Activated naive CD4-positive, alpha-beta T cell treated with anti-CD3 and anti-CD28 coated beads, Interleukin-2, amount 50 U/mL, for 72 hours (primary cell): ENCODE measurements at places on chromosomes 7 and 10. TPM values are rescaled to one million over a fixed set of nuclear protein-coding genes. Genes with fewer than 3 reads are reported as not detected.

- no peak for DNase-seq
Measured at GRCh38 chr7:24402655-24403054, 118.7 kb downstream of the NPY start.

DNA sequence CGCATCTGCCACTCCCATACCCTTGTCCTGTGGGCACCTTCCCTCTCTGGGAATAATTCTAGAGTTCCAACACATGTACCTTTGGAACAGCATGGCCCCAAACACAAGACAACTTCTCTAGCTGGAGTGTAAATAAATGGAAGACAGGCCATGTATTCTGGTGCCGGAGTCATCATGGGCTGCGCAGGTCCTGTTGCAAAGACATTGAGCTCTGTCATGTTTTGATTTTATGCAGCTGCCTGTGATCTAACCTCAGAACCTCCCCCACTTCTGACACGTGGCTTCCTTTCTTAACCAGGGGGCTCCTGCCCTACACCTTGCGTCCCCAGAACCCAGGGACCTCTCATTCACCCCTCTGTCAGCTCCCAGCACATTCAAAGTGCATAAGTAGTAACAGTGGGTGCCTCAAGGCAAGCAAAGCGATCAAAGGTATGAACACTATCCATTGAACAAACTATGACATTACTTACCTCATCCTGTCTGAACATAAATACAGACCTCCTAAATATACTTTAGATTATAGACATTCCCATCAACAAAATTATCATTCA is 219.9 kb downstream of the FGFR2 start:
- DNase-seq = no peak

DNA sequence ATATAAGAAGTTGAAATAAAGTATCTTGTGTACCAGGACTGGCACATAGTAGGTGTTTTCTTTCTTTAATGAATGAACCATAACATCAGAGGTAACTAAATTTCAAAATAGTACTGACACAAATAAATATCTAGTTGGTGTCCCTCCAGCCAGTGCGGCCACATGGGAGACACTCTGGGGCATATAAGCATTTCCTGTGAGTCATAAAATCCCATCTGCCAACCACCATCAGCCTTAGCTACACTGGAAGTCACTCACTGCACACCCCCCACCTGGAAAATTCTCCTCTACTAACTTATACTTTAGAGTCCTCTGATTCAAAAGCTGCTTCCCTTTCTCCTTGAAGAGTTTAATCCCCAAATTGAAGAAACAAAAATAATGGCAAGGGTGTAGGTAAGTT is 32.5 kb downstream of the DYDC1 start:
- no peak for DNase-seq

GRCh38 chr7:56291-56913 is 136.0 kb upstream of the FAM20C start:
- no peak for DNase-seq

GRCh38 chr10:96986200-96986856 is 154.2 kb downstream of the LCOR start:
- DNase-seq = no peak

GRCh38 chr7:3791327-3791726 is 490.3 kb downstream of the SDK1 start:
- DNase-seq = no peak

DNA sequence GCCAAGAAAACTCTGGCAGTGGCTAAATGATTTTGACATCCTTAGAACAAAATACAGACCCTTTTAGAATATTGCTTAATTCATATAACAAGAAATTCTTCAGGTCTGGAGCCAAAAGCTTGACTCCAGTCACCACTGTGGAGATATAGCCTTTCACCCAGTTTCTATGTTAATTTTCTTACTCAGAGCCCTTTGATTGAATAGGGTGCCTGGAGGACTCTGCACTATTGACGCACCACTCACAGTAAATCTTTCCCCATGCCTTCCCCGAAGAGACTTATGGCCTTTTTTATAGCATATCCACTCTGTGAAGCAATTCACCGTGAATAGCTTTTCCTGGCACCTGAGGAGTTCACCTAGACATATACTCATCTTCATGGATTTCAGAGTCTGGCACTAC is 613.8 kb downstream of the ZWINT start:
- DNase-seq = no peak

DNA sequence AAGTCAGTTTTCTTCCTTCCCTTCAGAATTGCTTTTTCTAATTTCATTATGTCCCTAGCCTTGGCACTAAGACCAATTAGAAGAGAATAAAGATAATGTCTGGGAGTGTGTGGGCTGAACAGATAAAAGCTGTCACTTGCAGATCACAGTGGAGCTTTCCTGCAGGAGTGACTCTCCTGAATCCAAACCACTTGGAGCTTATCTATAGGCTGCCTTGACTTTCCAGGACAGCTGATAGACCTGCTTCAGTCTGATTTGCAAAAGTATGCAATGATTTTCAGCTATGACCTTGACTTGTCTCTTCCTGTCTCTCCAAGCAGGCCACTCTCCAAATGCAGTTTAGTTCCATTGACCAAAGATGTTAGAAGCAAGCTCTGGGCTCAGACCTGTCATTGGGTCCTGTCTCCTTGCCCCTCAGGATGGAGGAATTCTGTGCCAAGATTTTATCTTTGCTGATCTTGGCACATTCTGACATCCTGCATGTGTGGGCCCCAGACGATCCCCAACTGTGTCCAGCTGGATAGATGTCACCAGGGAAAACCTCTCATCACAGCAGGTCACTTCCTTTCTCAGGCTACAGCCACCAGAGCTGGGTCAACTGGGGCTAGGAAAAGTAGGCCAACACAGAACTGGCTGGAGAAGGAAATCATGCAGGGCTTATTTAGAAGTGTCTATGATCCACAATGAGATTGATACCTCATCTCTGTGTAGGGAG is 120.9 kb upstream of the ZNF438 start:
- no peak for DNase-seq

DNA sequence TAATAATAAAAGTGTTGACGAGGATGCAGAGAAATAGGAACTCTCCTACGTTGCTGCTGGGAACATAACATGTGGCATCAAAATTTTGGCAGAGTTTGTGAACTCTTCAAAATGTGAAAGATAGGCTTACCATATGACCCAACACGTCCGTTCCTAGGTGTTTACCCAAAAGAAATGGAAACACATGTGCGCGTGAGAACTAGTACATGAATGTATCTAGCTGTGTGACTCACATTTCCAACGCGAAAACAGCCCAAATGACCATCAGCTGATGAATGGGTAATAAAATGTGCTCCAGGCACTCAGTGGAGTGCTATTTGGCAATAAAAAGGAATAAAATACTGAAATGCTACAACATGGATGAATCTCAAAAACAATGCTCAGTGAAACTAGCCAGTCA is 10.4 kb upstream of the ELFN1 start:
- DNase-seq = no peak

DNA sequence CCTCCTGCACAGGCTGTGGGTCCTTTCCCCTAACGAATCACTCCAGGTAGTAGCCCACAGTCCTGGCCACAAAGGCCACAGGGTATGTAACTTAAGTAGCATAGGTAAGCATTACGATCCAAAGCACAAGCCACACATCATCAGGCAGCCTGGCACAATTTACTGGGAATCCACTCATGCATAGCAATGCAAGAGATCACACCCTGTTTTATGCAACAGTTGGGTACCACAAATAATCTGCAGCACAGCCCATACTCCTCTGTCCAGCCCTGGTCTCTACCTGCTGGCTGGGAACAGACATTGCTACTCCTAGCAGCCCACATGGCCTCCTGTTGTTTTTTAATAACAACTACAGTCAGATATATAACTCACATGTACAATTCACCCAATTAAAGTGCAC is 34.3 kb downstream of the SRPK2 start:
- no peak for DNase-seq

DNA sequence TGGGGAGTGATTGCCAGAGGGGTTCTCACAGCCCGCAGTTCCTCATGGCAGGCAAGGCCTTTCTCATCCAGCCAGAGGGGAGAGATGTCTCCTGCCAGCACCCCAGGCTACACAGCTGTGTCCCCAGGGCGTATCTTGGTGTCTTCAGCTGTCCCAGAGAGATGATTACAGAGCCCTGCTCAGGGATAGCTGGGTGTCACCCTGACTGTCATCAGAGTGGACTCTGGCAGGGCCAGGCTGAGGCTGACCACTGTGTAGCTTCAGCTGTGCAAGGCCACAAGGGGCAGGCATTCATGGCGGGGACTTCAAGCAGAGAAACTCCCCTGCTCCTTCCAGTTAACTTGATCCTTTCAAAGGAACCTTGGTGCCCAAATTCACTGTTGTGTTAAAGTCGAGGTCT is 124.2 kb downstream of the RGS10 start:
- no peak for DNase-seq

- peak; percentile 68 for DNase-seq
Measured at GRCh38 chr10:45580371-45581215, 92.0 kb downstream of the ZFAND4 start.

DNA sequence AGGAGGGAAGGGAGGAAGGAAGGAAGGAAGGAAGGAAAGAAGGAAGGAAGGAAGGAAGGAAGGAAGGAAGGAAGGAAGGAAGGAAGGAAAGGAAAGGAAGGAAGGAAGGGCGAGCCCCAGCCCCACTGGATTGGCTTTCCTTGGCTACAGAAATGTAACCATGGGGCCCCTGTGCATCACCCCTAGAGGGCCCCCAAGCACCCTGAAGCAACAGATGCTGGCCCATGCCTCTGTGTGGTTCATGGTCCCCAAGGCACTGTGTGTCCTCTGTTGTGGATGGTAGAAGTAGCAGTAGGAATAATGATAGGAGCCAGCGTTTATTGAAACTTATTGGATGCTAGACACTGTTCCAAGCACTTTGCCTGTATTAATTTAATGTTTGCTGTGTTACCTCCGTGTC is 116.6 kb upstream of the MACROH2A2 start:
- DNase-seq = peak; percentile 13

- DNase-seq = no peak
Measured at GRCh38 chr7:42982604-42983115, 50.5 kb downstream of the MRPL32 start.

- no peak for DNase-seq
Measured at GRCh38 chr7:151873402-151873965, 3.4 kb downstream of the PRKAG2 start.

DNA sequence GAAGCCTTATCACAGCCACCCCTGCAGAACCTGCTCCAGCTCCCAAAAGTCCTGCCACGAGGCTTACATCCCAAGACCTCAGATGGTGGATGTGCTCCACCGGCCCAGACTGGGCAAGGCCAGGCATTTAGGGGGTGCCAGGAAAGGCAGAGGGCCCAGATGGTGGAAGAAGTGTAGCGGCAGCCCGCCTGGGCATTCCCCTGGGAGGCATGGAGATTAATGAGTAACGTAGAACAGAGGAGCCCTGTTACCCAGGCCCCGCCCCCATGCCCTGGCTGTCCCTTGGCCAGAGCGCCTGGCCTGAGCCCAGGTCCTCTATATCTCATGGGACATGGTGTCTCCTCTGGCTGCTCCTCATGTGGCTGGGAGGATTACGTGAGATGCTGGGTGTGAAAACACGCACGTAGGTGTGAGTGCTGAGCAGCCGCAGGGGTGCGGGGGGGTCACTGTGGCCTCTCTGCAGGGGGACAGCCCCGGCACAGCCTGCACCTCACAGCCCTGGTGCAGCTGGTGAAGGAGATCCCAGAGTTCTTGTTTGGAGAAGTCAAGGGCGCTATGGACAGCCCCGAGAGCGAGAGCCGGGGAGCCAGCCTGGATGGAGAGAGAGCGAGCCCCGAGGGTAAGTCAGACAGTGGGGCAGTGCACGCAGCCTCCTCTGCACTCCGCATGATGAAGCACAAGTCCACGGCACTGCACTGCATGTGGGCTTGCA is 52.9 kb downstream of the ZNF467 start:
- no peak for DNase-seq

DNA sequence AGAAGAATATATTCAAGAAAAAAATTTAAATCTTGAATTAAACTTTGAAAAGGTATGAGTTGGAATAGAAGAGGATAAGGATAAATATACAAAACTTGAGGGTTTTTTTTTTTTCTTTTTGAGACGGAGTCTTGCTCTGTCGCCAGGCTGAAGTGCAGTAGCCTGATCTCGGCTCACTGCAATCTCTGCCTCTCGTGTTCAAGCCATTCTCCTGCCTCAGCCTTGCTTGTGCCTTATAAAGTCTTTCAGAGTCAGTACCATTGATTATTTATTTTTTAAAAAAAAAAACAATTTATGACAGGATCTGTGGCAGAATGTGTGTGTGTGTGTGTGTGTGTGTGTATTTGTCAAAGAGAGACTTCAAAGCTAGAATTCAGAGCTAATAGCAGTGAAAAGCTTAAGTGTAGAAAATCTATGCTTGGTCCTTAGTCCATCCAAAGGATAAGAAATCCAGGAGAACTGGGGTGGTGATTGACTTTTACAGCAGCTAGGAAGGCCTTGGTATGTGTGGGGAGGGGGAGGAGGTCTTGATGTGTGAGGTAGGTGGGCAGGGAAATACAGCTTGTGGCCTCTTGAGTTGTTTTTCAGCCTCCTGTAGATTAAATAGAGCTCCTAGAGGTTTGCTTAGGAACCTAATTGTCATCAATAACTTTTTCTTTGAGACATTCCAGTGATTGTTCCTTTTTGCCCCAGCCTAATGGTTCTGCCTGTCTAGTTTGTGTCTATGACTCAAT is 2.4 kb downstream of the HECTD2 start:
- no peak for DNase-seq

- no peak for DNase-seq
Measured at GRCh38 chr7:75957021-75957736, 37.2 kb downstream of the TMEM120A start.

DNA sequence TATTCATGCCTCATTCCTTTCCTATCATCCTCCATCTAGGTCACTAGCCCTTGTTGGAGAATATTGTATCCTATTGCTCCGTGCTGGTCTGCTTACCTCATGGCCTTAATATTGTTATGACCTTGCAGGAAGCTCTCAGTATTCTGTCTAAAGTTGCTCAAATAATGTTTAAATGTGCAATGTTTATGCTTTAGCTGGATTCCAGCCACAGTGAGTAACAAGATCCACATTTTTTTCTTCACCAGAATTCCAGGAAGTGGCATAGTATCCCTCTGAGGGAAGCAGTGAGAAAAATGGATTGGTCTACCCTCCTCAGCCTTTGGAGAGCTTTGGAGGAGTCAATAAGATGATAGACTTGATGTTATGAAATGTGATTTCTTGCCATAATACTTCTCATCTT is 402.6 kb downstream of the NRG3 start:
- DNase-seq = no peak

GRCh38 chr10:48670978-48671913 is 13.4 kb upstream of the WDFY4 start:
- no peak for DNase-seq

GRCh38 chr10:92901819-92902251 is 53.5 kb downstream of the EXOC6 start:
- DNase-seq = no peak

- DNase-seq = peak; percentile 96
Measured at GRCh38 chr7:25862261-25863004, 289.6 kb upstream of the NFE2L3 start.

Gene CLRN3
- not detected for total RNA-seq

Gene UCN3
- total RNA-seq = not detected

Gene FKBP6
- not detected for total RNA-seq

Gene GRM3
- total RNA-seq = not detected

Gene TRPV5
- not detected for total RNA-seq

Gene CRHR2
- total RNA-seq = not detected

Gene UNCX
- total RNA-seq = not detected

Gene SPOCK2
- total RNA-seq = 209 TPM

Gene AGBL3
- total RNA-seq = 2.4 TPM

Gene DGKB
- not detected for total RNA-seq

Gene WNT8B
- total RNA-seq = 0.20 TPM

Gene GPR26
- not detected for total RNA-seq

Gene GLI3
- total RNA-seq = 0.64 TPM

Gene FAM25C
- total RNA-seq = not detected

Gene CTTNBP2
- total RNA-seq = not detected
